DMS53 (cell line): ENCODE measurements at places on chromosomes 13 and 19.

DNA sequence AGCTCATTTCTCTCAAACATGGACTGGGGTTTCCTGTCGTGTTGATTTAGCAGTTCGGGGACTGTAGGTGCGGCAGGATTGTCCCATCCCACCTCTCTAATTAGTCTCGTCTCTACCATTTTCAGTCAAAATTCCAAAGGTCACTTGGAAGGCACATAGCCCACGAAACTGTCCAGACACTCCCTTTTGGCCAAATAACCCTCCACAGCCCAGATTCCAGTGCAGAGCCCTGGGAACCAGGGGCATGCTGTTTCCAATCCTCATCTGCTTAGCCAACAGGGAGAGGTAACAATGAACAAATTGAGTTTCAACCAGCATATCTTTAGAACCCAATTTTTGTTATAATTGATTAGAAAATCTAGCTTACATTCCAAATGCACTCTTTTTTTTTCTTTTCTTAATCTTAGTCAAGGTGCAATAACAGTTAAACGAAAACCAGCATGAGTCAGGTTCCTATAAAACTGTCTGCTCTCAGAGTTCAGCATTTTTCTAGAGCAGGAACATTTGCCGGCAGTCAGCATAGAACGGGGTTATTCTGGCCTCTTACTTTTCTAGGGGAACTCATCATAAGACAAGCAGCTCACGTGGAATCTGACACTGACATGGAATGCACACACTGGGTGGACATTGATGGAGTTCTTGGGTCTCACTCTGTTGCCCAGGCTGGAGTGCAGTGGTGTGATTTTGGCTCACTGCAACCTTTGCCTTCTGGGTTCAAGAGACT lies 14.4 kb upstream of the CEBPA start:
- DNase-seq, result no peak

- peak; percentile 45 for DNase-seq
Observed at GRCh38 chr13:97434397-97435201, 630 bp downstream of the RAP2A start.

- DNase-seq, result peak; percentile 56
Observed at GRCh38 chr19:11227195-11227886, 12.1 kb upstream of the ANGPTL8 start.

DNA sequence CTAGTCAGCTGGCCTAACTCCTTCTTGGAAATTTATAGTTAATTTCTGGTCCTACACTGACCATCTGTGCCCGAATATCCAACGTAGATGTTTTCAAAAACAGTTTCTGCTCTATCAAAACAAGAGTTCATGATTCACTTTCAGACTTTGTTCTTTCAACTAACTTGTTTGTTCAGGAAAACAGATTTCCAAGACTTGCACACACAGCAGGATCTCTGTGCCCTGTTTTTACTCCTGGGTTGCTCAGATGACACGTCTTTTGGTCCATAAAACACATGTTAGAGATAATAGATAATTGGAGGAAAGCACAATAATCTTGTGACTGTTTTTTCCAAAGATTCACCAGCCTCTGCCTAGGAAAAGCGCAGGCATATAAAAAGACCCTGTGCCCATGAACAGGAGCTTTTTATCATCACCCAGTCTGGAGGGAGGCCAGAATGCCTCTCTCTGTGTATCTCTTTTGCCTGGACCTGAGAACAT lies 218.0 kb downstream of the IRS2 start:
- DNase-seq, result no peak

DNA sequence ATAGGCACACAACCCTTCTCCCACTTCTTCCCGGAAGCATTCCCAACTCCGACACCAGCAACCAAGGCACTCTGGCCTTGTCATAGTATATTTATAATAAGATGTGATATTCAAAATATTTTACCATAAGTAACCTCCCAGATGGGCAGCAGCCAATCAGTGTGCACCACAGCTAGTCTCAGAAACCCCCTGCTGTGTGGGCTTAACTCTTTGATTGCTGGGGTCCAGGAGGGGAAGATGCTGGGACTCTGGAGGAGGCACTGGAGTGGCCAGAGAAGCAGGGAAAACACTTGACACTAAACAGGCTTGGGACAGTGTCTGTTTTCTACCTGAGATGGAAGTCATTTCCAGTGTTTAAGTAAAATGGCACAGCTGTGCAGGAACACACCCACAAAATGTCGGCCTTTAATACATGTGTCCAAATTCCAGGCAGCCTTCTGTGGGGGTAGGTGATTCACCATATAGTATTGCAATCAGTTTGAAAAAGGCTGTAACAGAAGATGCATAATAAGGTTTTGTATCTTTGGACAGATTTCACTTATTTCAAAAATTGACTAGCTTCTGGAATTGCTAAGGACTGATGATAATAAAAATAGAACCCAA lies 100.7 kb downstream of the MBNL2 start:
- DNase-seq, result no peak

GRCh38 chr19:28665748-28666147 lies 547.2 kb downstream of the UQCRFS1 start:
- no peak for DNase-seq

DNA sequence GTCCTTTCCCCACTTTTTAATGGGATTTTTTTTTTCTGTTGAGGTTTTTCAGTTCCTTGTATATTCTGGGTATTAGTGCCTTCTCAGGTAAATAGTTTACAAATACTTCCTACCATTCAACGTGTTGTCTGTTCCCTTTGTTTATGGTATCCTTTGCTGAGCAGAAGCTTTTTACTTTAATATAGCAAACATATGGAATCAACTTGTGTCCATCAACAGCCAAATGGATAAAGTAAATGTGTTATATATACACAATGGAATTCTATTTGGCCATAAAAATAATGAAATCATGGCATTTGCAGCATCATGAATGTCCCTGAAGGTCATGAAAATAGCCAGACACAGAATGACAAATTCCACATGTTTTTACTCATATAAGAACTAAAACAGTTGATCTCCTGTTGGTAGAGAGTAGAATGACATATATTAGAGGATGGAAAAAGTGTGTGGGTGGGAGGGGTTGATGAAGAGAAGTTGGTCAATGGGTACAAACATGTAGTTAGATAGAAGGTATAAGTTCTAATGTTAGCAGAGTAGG lies 500.8 kb downstream of the SLITRK6 start:
- no peak for DNase-seq

- DNase-seq, result no peak
Observed at GRCh38 chr19:51135986-51136762, 5.9 kb upstream of the SIGLEC7 start.

DNA sequence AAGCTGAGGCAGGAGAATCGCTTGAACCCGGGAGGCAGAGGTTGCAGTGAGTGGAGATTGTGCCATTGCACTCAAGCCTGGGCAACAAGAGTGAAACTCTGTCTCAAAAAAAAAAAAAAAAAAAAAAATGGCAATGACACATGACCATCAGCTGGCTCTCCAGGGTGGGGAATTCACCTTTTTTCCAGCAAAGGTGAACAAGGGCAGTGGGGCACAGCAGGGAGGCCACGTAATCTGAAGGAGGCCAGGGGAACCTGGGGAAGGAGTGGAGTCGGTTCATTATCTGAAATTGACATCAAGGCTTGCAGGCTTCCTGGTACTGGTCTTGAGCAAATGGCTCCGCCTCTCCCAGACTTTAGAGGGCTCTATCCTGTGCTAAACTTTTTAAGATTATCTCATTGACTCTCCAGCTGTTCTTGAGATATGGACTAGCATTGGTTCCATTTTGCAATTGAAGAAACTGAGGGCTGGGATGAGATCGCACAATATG lies 28.1 kb downstream of the KEAP1 start:
- peak; percentile 18 for DNase-seq

DNA sequence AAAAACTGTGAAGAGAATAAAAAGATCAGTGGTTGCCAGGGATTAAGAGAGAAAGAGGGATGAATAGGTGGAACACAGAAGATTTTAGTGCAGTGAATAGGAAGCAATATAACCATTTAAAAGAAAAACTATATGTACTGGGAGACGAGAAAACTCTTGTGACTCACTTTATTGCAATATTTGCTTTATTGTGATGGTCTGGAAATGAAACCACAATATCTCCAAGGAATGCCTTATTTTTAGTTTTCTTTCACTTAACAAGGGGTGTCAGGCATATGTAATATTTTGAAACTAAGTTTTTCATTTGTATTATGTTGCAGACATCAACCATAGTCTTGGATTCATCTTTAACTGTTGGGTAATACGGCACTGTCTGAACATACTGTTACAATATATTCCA lies 1308.2 kb downstream of the PCDH9 start:
- no peak for DNase-seq

- no peak for DNase-seq
Observed at GRCh38 chr13:35160896-35161295, 218.8 kb downstream of the NBEA start.
